ENCODE measurements at places on chromosomes 3 and 15.

GRCh38 chr15:83155942-83156341, 48.5 kb downstream of the TM6SF1 start:
- DNase-seq, result no peak
- peaks cover 23% of the 10 kb centered on the region for H3K27me3 ChIP-seq
- no peak overlapping the region for H3K4me3 ChIP-seq
- H3K36me3 ChIP-seq, result peaks cover 11% of the 10 kb centered on the region
- no peak overlapping the region for H3K27ac ChIP-seq

GRCh38 chr3:140706360-140706759, 28.5 kb downstream of the TRIM42 start:
- DNase-seq, result no peak
- no peaks in the 10 kb centered on the region for H3K36me3 ChIP-seq
- H3K4me3 ChIP-seq, result no peak overlapping the region
- no peak overlapping the region for H3K27ac ChIP-seq

- peaks cover 42% of the 10 kb centered on the region for H3K27me3 ChIP-seq
- H3K27ac ChIP-seq, result no peak overlapping the region
- DNase-seq, result no peak
- no peak overlapping the region for H3K4me3 ChIP-seq
- H3K36me3 ChIP-seq, result no peaks in the 10 kb centered on the region
These were observed 89.4 kb downstream of the KCNAB1 start for GRCh38 chr3:156209631-156210335.

GRCh38 chr3:38805004-38805403, 11.0 kb downstream of the SCN10A start:
- no peak overlapping the region for H3K4me3 ChIP-seq
- no peaks in the 10 kb centered on the region for H3K36me3 ChIP-seq
- no peak overlapping the region for H3K27ac ChIP-seq
- no peaks in the 10 kb centered on the region for H3K4me1 ChIP-seq
- DNase-seq, result no peak
- H3K27me3 ChIP-seq, result peaks cover 4% of the 10 kb centered on the region

DNA sequence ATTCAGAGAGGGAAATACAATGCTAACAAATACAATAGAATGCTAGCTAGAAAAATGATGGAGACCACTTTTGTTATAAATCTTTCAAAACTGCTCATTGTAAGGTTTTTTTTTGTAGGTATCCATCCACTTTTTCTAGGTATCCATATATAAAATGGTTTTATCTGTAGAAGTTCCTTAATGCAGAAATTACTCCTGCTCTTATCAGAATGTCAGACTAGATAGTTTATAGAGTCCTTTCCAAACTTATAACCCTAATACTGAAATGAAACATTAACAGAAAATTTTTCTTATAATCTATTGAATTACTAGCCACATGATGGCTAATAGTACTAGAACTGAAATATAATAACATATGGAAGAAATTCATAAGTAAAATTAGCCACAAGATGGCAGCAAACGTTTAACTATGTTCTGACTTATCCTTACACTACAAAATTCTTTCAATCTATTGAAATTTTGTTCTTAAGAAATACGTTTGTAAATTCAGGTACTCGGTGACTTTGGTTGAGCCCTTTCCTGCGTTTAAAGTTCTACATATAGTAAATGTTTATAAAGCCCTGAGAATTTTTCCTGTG, 58.5 kb downstream of the ECT2 start:
- peaks cover 33% of the 10 kb centered on the region for H3K36me3 ChIP-seq
- H3K27me3 ChIP-seq, result no peaks in the 10 kb centered on the region
- no peak overlapping the region for H3K27ac ChIP-seq
- no peak overlapping the region for H3K4me3 ChIP-seq
- no peaks in the 10 kb centered on the region for H3K4me1 ChIP-seq

DNA sequence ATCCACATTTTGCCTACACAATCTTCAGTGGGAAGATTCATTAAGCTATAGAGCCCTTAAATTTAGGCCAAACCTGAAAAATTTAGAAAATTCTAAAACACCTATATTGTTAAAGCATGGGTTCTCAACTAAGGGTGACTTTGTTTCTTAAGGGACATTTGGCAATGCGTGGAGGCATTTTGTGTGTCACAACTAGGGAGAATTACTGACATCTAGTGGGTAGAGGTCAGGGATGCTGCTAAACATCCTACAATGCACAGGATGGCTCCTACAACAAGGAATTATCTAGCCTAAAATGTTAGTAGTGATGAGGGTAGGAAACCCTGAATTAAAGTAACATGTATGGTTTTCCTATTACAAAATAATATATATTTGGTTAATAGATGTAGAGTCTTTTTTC, 55.8 kb downstream of the TBC1D5 start:
- no peak overlapping the region for H3K27ac ChIP-seq
- H3K4me3 ChIP-seq, result no peak overlapping the region
- H3K36me3 ChIP-seq, result peaks cover 2% of the 10 kb centered on the region
- no peak for DNase-seq

DNA sequence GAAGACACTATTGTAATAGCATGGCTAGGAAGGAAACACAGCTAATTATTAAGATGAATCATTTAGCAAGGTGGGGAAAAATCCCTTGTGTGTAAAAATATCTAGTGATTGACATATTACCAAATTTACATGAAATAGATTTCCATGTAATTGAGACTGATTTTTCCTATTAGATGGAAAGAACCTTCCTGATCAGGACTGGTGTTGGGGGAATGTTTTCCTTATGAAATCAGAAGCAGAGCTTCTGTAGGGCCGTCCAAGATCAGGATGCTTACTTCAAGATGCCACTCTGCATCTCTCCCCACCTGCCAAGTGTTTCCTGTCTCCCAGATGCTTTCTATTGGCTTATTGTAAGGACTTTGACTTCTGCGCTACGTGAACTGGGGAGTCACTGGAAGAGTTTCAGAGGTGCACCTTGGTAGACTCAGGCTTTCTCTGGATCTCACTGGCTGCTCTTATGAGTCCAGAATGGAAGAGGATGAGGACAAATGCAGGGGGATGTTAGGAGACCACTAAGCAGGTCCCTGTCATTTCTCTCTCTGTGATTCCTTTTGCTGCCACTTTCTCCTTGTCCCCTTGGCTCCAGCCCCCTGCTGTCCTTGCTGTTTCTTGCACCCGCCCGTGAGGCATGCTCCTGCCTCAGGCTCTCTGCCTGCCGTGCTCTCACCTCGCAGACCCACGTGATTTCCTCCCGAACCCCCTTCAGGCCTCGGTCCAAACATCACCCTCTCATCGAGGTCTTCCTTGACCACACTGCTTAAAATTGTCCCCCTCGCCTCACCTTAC, 30.1 kb downstream of the BTD start:
- H3K27me3 ChIP-seq, result no peaks in the 10 kb centered on the region
- peaks cover 36% of the 10 kb centered on the region for H3K4me1 ChIP-seq
- peaks cover 3% of the 10 kb centered on the region for H3K36me3 ChIP-seq

DNA sequence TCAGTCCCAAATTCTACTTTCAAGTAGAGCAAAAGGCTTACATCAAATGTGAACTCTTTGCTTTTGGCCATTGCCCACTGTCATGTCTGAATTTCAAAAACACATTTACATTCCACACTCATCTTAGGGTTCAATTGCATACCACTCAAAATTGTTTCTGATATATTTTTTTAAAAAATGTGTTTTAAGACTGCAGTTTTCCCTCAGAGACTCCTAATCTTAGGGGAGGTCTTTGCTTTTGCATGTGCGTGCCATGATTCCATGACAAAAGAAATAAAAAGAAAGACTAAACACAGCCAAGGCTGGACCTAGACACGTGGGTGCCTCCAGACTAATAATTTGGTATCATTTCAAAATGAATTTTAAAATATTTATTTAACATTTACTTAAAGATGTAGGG, 396.8 kb upstream of the RASGRP1 start:
- H3K27ac ChIP-seq, result no peak overlapping the region
- H3K27me3 ChIP-seq, result peaks cover 14% of the 10 kb centered on the region
- no peaks in the 10 kb centered on the region for H3K4me1 ChIP-seq
- H3K36me3 ChIP-seq, result no peaks in the 10 kb centered on the region

- no peaks in the 10 kb centered on the region for H3K4me1 ChIP-seq
- H3K36me3 ChIP-seq, result no peaks in the 10 kb centered on the region
- H3K27me3 ChIP-seq, result no peaks in the 10 kb centered on the region
- no peak for DNase-seq
These were observed 6.0 kb downstream of the SPATA16 start for GRCh38 chr3:173135059-173135458.

DNA sequence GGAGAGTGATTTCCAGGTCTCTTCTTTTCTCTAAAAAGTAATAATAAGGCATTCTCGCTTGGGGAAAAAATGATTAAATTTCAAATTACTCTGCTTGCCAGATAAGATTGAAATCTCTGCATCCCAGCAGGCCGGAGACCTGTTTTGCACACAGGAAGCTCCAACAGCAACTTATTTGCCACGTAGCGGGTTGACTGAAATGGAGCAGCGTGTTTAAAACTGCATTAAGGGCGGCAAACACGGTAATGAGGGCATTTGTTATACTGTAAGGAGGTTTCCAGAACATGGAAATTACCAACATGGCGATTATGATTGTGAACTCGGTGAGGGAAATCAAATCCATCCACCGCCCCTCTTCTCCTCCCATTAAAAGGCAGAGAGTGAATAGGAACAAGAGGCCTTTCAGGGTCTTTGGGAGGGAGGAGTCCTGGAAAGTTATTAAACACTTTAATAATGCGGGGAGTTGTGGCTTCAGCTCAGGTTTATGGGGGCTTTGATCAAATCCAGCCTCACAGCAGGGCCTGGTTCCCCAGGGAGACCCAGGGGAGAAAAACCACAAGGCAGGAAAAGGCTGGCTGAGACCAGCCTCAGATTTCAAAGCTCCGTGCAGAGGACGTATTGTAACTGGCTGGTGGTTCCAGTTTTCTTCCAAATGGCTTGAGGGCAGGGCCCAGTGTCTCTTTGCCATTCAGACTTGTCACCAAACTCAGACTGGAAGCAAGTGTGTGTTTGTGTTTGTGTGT, 242.3 kb downstream of the TLE3 start:
- peaks cover 3% of the 10 kb centered on the region for H3K27me3 ChIP-seq
- no peak overlapping the region for H3K27ac ChIP-seq
- H3K4me1 ChIP-seq, result peaks cover 3% of the 10 kb centered on the region
- no peaks in the 10 kb centered on the region for H3K36me3 ChIP-seq

DNA sequence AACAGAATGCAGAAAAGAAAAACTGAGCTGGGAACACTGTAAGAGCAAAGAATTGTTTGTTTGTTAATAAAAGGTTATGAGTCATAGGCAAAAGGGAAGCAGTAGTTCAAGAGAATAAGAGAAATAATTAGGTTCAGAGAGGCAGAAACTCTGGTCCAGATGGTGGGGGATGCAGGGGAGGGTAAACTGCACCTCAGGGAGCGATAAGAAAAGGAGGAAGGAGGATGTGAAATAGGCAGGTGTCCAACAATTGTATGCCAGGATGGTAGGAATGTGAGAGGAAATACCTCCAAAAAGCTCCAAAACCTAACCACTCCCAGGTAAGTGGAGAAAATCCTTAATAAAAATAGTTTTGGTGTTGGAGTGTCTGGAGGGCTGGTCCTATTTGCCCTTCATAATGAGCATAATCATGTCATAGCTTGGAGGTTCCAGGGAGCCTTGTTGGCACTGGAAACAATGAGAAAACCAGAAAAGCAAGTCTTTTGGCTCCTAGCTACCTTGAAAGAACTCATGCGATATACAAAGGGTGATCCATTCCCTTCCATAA, 405.4 kb upstream of the TBL1XR1 start:
- DNase-seq, result no peak
- no peak overlapping the region for H3K4me3 ChIP-seq
- H3K27ac ChIP-seq, result no peak overlapping the region
- H3K36me3 ChIP-seq, result peaks cover 18% of the 10 kb centered on the region
- peaks cover 49% of the 10 kb centered on the region for H3K4me1 ChIP-seq

DNA sequence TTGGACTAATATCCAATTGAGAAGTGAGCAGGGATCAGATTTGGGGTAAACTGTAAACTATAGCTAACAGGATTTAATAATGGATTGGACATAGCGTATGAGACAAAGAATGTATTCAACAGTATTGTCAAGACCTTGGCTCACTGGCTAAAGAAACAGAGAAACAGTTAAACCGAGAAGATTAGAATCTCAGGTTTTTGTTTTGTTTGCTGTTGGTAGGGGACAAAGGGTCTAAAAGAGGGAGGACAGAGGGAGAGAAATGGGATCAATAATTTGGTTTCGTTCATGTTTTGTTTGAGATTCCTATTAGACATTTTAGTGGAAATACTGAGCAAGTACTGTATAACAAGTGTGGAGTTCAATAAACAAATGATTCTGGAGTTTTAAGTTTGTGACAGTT, 28.6 kb downstream of the CLDN1 start:
- no peaks in the 10 kb centered on the region for H3K4me1 ChIP-seq
- no peaks in the 10 kb centered on the region for H3K36me3 ChIP-seq
- no peaks in the 10 kb centered on the region for H3K27me3 ChIP-seq
- H3K4me3 ChIP-seq, result no peak overlapping the region

DNA sequence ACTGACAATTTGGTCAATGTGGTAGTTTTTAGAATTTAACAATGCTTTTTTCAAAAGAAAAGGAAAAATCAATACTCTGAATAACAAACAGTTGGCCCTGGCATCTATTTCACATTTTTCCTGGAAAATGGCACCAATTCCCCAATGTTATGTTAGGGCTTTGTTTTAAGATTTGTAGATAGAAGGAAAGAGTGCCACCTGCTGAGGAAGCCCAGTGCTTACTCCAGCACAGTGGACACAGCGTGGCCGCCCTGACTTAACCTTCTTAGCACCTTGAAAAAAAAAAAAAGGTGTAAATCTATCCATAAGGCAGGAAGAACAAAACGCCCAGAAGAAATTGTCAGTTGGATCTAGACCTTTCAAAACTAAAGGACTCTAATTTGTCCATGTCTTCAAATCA, 110.7 kb upstream of the CNTN4 start:
- no peaks in the 10 kb centered on the region for H3K27me3 ChIP-seq
- H3K4me1 ChIP-seq, result no peaks in the 10 kb centered on the region
- DNase-seq, result no peak
- no peak overlapping the region for H3K27ac ChIP-seq

- H3K27me3 ChIP-seq, result peaks cover 18% of the 10 kb centered on the region
- H3K27ac ChIP-seq, result no peak overlapping the region
- DNase-seq, result no peak
- H3K4me1 ChIP-seq, result no peaks in the 10 kb centered on the region
These were observed 34.0 kb downstream of the RHCG start for GRCh38 chr15:89462198-89462912.

DNA sequence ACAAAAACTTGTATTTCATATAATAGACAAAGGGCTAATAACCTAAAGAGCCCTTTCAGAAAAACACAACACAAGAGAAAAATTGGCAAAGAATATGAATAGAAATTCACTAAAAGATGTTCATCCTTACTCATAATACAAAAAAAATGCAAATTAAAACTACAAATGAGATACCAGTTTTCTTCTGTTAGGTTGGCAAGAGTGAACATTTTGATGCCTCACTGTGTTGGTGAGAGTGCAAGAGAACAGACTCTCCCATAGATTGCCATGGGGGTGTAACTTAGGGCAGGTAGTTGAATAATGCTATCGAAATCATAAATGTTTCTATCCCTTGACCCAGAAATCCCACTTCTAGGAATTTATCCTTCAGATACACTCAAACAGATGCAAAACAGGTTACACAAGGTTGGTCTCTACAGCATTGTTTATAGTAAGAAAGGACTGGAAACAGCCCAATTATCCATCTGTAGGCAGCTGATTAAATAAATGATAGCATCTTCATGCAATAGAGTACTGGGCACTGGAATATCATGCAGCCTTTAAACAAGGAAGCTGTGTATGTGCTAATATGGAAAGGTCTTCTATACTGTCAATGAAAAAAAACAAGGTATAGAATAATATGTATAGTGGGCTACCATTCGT, 146.3 kb downstream of the TLE3 start:
- H3K36me3 ChIP-seq, result no peaks in the 10 kb centered on the region
- H3K4me1 ChIP-seq, result no peaks in the 10 kb centered on the region
- H3K4me3 ChIP-seq, result no peak overlapping the region
- H3K27ac ChIP-seq, result no peak overlapping the region
- DNase-seq, result no peak

GRCh38 chr15:45130291-45131000, 652 bp downstream of the DUOX1 start:
- peaks cover 80% of the 10 kb centered on the region for H3K27me3 ChIP-seq
- H3K4me1 ChIP-seq, result peaks cover 6% of the 10 kb centered on the region
- H3K36me3 ChIP-seq, result no peaks in the 10 kb centered on the region
- H3K27ac ChIP-seq, result no peak overlapping the region
